ENCODE measurements at places on chromosomes 13 and 19. TPM values are rescaled to one million over a fixed set of nuclear protein-coding genes. Genes with fewer than 3 reads are reported as not detected.

Gene SLC46A3
- total RNA-seq: 6.4 TPM

- no peak for DNase-seq
Observed at GRCh38 chr13:98632961-98633360, 56.1 kb upstream of the STK24 start.

GRCh38 chr13:45141369-45141768 lies 21.1 kb downstream of the GTF2F2 start:
- DNase-seq: no peak

Gene PLEKHF1
- total RNA-seq: 9.6 TPM

Gene MEIOSIN
- total RNA-seq: not detected

DNA sequence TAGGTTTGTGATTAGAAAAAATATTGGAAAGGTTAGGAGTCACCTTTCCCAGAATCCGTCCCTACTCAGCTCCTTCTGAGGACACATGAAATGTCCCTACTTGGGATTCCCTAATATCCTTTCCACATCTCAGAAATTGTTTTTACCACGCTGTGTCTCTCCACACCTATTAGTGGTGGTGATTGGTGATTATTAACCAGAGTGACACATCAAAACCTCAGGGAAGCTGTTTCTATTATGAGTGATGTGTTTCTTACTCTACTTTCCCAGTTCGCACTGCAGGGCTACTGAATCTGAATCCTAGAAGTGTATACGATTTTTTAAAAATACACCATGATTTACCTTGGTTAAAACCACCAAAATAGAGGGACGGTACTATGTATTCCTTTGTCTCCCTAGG lies 460.8 kb downstream of the TBC1D4 start:
- DNase-seq: no peak

DNA sequence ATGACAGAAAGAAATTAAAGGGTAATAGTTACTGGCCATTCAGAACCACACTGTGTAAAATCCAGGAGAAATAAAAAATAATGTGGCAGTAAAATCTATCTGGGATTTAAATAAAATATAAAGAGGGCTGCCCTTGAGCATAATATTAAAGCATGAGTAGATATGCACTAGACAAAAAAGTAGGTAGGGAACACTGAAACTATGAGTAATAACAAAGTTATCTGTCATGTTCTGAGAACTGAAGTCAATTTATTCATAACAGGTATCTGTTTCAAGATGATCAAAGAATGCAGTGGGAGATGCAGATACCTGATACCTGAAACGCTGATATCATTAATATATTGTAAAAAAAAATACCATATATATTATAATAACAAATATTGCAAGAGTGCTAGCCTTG lies 1672.0 kb downstream of the SLITRK5 start:
- DNase-seq: no peak

Gene POU2F2
- 0.70 TPM for total RNA-seq

DNA sequence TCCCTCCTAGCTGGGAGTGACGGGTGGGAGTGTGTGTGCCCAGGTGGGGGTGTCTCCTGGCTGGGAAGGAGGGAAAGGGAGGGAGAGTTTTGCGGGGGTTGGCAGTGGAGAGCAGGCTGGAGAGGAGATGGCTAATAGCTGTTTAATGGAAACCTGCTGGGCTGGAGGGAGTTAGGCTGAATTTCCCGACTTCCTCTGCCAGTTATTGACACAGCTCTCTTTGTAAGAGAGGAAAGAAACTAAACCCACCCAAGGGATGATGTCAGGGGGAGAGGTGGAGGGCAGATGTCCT lies 10.2 kb upstream of the ILF3 start:
- DNase-seq: no peak

GRCh38 chr19:10747674-10748073 lies 29.8 kb downstream of the DNM2 start:
- DNase-seq: no peak

- no peak for DNase-seq
Observed at GRCh38 chr19:44872661-44873060, 18.4 kb upstream of the TOMM40 start.

GRCh38 chr13:26967119-26968038 lies 204.2 kb downstream of the USP12 start:
- no peak for DNase-seq

Gene COMMD6
- 132 TPM for total RNA-seq

- DNase-seq: no peak
Observed at GRCh38 chr19:39236527-39236926, 8.3 kb downstream of the IFNL3 start.

GRCh38 chr13:97757807-97758206 lies 195.7 kb upstream of the IPO5 start:
- no peak for DNase-seq

Gene TMC4
- 3.7 TPM for total RNA-seq

DNA sequence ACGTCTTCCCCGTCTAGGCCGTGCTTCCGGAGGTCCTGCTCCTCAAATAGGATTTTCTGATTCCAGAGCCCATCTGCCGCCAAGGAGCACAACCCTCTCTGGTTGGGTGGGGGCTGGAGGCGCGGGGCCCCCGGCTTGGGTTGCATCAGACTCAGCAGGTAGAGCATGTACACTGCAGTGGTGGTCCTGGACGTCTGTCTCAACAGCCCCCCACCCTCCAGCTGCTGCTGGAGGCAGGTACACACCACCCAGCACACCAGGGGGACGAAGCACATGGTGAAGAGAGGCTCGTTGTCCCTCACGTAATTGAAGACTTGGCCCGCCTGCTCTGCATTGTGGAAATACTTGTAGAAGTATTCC lies 13.9 kb downstream of the NLRP12 start:
- no peak for DNase-seq

GRCh38 chr19:19388568-19389555 lies 16.6 kb upstream of the GATAD2A start:
- no peak for DNase-seq

Gene SLC25A15
- 14.3 TPM for total RNA-seq

Gene FUT3
- 0.22 TPM for total RNA-seq

GRCh38 chr19:38554676-38555141 lies 63.0 kb downstream of the MAP4K1 start:
- DNase-seq: no peak

- DNase-seq: no peak
Observed at GRCh38 chr13:78881751-78882150, 222.8 kb upstream of the OBI1 start.

GRCh38 chr13:37381502-37381901 lies 217.1 kb downstream of the POSTN start:
- no peak for DNase-seq

Gene SLC25A41
- total RNA-seq: not detected

GRCh38 chr13:101965096-101965495 lies 436.8 kb downstream of the FGF14 start:
- no peak for DNase-seq

- no peak for DNase-seq
Observed at GRCh38 chr19:56014765-56015164, 28.2 kb downstream of the NLRP5 start.

- peak; percentile 69 for DNase-seq
Observed at GRCh38 chr19:32599736-32600157, 18.8 kb downstream of the PDCD5 start.

Gene C1QTNF9B
- not detected for total RNA-seq

DNA sequence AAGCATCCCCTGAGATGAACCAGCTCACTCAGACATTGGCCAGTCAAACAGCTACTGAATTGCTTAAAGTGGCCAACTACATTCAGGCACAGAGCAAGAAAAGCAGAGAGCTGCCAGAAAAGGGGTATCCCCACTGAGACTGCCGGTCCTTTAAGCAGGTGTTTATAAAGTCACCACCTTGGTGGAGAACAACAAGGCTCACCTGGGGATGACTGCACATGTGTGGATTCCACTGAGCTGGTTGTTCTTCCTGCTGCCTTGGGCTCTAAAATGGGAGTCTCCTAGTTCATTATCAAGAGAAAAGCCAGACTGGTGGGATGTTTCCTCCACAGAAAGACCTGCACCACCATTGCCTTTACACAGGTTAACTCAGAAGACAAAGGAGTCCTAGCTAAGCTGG lies 51.8 kb upstream of the IPO5 start:
- DNase-seq: no peak

- peak; percentile 63 for DNase-seq
Observed at GRCh38 chr13:39317291-39317690, 279.0 kb downstream of the NHLRC3 start.

DNA sequence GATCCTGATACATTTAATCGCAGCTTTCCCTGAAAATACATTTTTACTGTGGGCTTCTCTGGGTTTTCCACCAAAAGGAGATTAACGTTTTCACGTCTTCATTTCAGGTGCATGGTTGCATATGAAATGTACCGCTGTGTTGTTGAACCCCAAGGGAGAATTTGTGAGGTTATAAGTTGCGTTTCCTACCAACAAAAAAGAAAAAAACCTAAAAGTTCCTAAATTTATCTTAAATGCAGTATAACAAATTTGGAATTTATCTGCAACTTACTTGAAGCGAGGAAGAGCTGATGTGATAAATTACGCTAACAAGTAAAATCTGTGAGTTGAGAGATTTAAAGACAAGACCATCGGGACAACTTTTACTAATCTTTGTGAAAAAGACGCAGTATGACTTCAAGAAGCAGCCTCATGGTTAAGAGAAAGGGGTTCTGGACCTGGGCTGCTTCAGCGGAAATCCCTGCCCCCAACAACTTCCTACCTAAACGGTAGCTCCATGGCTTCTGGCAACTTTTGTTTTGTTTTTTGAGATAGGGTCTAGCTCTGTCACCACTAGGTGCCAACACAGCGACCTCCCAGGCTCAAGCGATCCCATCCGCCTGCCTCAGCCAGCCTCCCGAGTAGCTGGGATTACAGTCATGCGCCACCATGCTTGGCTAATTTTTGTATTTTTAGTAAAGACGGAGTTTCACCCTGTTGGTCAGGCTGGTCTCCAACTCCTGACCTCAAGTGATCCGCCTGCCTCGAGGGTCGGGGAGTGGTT lies 958 bp upstream of the OBI1 start:
- DNase-seq: no peak

- peak; percentile 59 for DNase-seq
Observed at GRCh38 chr13:19587635-19588300, 26.4 kb upstream of the TPTE2 start.

- DNase-seq: no peak
Observed at GRCh38 chr13:36088463-36088862, 42.7 kb downstream of the DCLK1 start.

DNA sequence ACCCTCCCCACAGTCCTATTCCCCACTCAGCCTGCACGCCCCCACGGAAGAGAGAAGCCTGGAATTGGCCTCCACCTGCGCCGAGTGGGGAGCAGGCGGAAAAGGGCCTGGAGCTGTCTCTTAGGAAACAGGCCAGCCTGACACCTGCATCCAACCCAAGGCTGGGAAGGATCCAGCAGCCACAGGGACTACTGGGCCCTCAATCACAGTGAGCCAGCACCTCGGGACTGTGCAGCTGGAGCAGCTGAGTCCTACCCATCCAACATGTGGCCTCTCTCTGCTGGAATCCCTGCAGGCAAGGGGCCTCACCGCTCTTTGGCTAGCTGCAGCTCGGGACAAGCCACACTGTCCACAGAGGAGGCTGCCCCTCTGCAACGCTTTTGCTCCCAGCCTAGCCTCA lies 8.3 kb upstream of the EPHX3 start:
- DNase-seq: no peak

DNA sequence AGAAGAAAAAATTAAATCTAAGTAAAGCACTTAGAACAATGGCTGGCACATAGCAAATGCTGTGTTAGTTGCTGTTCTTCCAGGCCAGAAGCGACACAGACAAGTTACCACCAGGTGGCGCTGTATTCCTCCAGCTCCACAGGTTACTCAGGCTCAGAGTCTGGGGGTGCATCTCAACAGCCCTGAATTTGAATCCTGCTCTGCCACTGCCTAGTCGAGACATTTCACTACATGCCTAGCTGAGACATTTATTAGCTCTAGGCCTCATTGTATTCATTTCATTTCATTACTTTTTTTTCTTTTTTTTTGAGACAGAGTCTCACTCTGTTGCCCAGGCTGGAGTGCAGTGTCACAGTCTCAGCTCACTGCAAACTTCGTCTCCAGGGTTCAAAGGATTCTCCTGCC lies 16.4 kb upstream of the CYP2B6 start:
- peak; percentile 78 for DNase-seq

DNA sequence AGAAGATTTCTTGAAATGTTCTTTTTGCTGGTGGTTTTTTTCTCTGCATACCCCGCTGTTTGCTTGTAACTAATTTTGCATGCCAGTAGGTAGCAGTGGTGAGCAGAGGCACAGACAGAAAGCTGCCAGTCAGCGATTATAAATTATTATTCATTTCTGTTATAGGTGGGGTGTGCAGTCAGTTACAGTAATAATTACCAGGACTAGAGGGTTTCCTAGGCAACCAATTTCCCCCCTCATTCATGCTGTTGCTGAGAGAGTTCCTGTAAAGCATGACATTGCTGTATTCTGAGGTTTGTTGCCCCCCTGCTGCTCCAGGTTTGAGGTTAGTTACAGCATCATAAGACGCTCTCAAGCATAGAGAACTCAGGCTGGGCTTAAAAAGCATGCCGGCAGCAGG lies 104.5 kb downstream of the URI1 start:
- DNase-seq: no peak

Gene URAD
- not detected for total RNA-seq

GRCh38 chr13:71864986-71865873 lies 1.8 kb downstream of the DACH1 start:
- DNase-seq: no peak

GRCh38 chr19:10091895-10092641 lies 6.0 kb downstream of the SHFL start:
- DNase-seq: no peak

Gene KCNRG
- 0.28 TPM for total RNA-seq

DNA sequence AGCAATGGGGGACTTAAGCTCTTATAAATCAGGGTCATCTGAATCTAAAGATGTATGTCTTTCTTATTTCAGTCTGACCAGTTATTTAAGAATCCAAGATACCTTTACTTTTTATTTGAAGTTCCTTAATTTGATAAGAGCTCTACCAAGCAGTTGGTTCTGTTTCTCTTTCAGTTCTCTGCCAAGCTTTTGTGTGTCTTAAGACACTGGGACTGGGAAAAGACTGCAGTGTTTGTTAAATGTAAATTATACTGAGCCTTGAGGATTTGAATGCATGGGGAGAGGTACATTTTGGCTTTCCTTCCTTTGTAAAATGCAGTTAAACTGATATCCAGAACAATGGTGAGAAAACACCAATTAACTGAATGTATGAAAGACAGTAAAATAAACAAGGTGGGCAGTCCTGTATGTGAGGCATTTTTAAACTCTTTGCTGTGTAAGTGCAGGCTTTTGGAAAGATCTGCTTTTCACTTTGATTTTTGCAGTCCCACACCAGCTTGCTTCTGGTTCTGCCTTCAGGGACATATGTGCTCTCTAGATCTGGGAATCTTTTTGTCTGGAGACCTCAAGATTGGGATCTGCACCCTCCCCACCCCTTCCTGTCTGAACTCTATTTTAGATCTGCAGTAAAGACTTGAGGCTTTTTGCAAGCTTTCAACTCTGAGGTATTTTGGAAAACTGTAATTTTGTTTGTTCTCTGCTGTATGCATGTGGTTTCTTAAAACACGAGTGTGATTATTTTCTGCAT lies 77.6 kb downstream of the LRCH1 start:
- DNase-seq: no peak

DNA sequence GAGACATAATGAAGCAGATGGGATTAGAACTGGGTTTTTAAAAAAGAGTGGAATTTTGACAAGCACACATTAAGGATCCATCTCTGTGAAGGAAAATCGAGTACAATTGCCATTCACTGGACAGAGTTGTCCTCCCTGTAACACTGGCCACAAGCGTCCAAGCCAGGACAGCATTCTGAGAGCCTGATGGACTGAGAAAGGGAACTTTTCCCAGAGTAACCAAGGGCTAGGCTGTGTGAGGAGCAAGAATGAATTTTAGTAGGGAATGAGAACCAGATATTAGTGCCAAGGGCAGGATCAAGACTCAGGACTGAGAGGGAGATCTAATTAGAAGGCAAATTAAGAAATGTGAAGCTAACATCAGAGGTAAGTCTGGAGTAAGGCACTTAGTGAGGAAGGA lies 73.1 kb downstream of the DCLK1 start:
- DNase-seq: no peak
